ENCODE measurements at places on chromosomes 5 and 9. TPM values are rescaled to one million over a fixed set of nuclear protein-coding genes. Genes with fewer than 3 reads are reported as not detected.

TMEM203 gene
- 83.9 TPM for total RNA-seq

DMRT3 gene
- not detected for total RNA-seq

KIAA0825 gene
- total RNA-seq: 0.07 TPM

KLF4 gene
- 8.0 TPM for total RNA-seq

SV2C gene
- not detected for total RNA-seq

PRUNE2 gene
- total RNA-seq: not detected

CYLC2 gene
- not detected for total RNA-seq

BHMT2 gene
- total RNA-seq: 53.9 TPM

PTPRD gene
- total RNA-seq: 1.1 TPM

LTC4S gene
- not detected for total RNA-seq

SHC3 gene
- 1.0 TPM for total RNA-seq

OR1J2 gene
- total RNA-seq: not detected

SEPTIN8 gene
- 23.7 TPM for total RNA-seq

HSPB3 gene
- total RNA-seq: not detected

MFAP3 gene
- total RNA-seq: 18.2 TPM

MCC gene
- total RNA-seq: 0.20 TPM

CLK4 gene
- total RNA-seq: 9.8 TPM

PRR16 gene
- total RNA-seq: 4.5 TPM

PCDHGA5 gene
- 0.24 TPM for total RNA-seq

CDKN2A gene
- total RNA-seq: not detected

PTGS1 gene
- 7.6 TPM for total RNA-seq

AQP7 gene
- total RNA-seq: not detected

GDNF gene
- not detected for total RNA-seq

ALDH1A1 gene
- total RNA-seq: 936 TPM

SEMA6A gene
- total RNA-seq: 2.2 TPM

MRPS27 gene
- total RNA-seq: 68.3 TPM

LMX1B gene
- total RNA-seq: not detected

RABEPK gene
- total RNA-seq: 39.9 TPM
